ENCODE measurements at places on chromosomes 6 and 20.

DNA sequence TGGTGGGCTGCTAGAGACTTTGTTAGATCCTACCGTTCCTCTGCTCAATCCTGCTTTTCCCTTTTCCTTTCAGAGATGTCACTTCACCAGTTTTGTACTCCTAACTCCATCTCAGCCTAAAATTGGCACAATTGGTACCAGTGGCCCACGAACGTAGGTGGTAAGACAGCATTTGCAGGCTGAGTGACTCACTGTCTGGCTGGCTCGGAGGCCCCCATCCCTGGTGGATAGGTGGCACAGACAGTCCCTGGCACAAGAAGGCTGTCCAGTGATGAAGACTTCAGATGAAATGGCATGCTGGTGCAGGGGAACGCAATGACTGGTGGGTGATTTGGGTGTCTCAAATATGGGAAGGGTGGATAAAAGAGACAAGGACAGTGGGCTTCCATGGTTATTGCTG lies 11.1 kb downstream of the HEBP2 start:
- no peak for DNase-seq

GRCh38 chr20:47406849-47407682 lies 50.6 kb upstream of the ZMYND8 start:
- DNase-seq = no peak

DNA sequence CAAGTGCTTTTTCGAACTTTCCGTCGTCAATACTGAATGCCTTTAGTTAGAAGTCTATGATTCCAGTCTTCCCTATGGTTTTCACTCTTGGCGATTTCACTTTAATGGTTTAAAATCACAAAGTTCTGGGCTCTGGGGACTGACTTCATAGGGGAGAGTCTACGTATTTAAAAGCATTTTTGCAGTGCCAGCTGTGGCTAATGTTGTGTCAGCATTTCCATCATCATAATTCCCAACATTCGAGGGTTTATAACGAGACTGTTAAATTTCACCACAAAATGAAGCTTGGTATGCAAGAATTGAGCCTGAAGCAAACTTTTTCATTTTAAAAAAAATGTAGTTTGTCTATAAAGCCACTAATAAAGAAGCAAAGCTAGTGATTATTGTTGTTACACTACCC lies 242.7 kb downstream of the SOX4 start:
- DNase-seq = no peak

DNA sequence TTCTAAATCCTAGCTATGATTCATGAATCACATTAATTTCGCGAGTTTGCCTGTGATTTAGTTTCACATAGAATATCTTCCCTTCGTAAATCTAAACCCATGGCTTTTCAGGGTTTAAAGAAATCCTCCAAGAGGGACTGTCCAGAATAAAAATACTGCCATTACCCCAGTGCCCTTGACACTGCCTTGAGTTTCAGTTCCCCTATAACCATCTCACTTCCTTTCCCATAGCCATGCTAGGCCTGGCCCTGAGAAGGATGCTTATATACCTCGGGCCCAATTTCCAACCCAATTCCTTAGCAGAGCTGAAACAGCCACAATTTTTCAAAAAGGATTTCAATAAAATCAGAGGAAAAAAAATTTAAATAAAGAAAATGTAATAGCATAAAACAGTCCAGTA lies 697.3 kb downstream of the FRK start:
- no peak for DNase-seq

DNA sequence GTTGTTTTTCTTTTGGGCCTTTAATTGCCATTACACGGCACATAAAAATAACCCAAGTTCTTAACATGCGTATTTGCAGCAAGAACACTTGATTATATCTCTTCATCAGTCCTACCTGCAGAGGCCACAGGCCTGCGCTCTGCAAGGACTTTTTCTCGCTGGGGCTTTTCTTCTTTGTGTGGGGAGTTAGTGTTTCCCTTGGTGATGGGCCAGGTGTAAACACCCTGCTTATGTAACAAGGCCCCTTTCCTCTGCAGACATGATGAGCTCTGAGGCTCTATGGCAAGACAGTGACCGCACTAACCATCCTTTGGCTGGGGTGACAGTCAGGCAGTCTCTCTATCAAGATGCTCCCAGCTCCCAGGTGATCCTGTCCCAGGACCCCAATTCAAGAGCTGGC lies 97.8 kb upstream of the PCSK2 start:
- no peak for DNase-seq

DNA sequence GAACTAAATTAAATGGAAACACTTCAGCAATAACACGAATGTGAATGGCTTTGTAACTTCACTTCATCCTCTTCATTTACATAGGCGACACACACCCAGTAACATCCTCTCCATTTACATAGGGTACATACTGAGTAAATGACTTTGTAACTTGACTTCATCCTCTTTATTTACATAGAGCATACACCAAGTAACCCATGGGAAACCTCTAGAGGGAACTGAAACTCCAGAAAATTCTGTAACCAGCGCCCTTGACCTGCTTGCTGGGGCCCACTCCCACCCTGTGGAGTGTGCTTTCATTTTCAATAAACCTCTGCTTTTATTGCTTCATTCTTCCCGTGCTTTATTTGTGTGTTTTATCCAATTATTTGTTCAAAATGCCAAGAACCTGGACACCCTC lies 81.6 kb upstream of the OPRM1 start:
- DNase-seq = no peak

DNA sequence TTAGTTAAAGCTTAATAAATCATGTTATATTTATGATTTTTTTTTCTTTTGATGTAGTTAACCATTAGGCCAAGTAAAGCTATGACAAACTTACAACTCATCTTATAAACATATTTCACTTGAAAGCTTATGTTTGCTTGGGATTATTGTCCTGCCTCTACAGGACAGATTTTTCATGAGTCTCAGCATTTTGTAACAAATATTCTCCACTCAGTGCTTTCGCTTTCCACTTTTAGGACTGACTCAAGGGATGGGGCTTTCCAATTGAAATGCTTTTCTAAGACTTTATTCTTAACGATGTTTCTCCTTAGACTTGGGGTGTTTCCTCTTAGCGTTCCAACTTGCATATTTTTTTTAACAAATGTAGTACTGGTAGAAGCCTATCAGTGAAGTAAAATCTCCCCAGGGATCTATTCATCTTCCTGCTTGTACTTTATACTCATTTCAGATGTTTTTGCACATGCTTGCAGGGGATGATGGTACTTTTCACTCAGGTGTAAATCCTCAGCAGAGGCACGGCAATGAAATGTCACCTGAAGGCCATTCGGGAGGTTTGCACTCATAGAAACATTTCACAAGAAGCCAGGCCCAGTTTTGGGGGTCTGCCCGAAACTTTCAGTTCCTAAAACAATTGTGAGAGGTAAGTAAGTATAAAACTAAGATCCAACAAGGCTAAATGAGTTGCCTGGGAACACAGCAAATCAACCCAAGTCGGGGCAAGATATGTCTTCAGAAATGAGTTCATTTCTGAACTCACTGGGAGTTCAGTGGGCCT lies 298.1 kb upstream of the FOXQ1 start:
- DNase-seq = no peak

- DNase-seq = peak; percentile 47
Measured at GRCh38 chr20:51624157-51624731, 81.7 kb upstream of the NFATC2 start.

- no peak for DNase-seq
Measured at GRCh38 chr6:145729887-145730286, 5.4 kb downstream of the EPM2A start.

DNA sequence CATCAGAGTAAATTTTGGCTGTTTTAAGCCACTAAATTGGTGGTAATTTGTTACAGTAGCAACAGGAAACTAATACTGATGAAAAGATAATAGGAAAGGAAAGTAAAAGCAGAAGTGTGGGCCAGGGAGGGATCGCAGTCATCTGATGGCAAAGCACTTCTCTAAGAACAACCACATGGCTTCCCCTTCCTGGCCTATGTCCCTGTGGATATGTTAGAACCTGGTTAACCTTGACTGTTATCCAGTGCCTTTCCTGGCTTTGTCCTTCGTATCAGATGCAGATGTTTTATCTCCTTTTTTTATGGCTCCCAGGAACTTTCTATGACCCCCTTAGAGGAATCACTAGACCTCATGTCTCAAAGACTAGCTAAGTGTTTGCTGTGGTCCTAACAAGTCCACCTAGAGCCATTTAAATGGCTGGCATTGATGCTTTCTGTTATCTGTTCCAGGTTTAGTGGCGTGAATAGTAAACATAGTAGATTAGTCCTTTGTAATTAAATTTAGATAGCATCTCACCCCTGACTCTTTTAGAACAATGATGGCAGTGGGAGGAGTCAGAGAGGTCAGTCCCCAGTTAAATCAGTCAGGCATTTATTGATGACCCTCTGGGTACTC lies 79.2 kb upstream of the PHACTR2 start:
- no peak for DNase-seq

GRCh38 chr6:1575210-1576041 lies 34.3 kb upstream of the FOXC1 start:
- DNase-seq = no peak

GRCh38 chr6:149242883-149243282 lies 74.6 kb upstream of the TAB2 start:
- DNase-seq = no peak

GRCh38 chr6:71287926-71288227 lies 734 bp upstream of the OGFRL1 start:
- no peak for DNase-seq

- no peak for DNase-seq
Measured at GRCh38 chr6:62285612-62286469, at the start of gene KHDRBS2. Gene KHDRBS2, minus strand, starts transcription at chr6:62286225.

- DNase-seq = no peak
Measured at GRCh38 chr6:44041461-44042260, 85.6 kb downstream of the MRPL14 start.

- DNase-seq = no peak
Measured at GRCh38 chr6:102732898-102733297, 1339.4 kb downstream of the GRIK2 start.

- no peak for DNase-seq
Measured at GRCh38 chr6:6230286-6230685, 90.2 kb downstream of the F13A1 start.

GRCh38 chr6:165820934-165821333 lies 157.9 kb upstream of the PDE10A start:
- no peak for DNase-seq

- no peak for DNase-seq
Measured at GRCh38 chr6:46451343-46451742, 39.9 kb downstream of the RCAN2 start.

GRCh38 chr20:22465622-22466446 lies 118.5 kb downstream of the FOXA2 start:
- DNase-seq = no peak

- no peak for DNase-seq
Measured at GRCh38 chr6:7124636-7125035, 16.9 kb downstream of the RREB1 start.

GRCh38 chr6:3352678-3353077 lies 93.9 kb downstream of the PSMG4 start:
- no peak for DNase-seq

DNA sequence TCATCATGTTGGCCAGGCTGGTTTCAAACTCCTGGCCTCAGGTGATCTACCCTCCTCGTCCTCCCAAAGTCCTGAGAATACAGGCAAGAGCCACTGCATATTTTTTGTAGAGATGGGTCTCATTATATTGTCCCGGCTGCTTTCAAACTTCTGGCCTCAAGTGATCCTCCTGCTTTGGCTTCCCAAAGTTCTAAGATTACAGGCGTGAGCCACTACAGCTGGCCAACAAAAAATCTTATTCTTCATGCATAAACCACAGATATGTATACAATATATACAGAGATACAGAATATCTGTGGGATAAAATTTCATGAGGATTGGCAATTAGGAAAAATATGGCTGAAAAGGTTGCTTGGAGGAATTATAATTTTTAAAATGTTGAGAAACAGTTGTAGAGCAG lies 49.9 kb downstream of the SLC35A1 start:
- no peak for DNase-seq

- DNase-seq = no peak
Measured at GRCh38 chr20:12916699-12917098, 92.1 kb upstream of the SPTLC3 start.

GRCh38 chr20:8756410-8756809 lies 312.5 kb upstream of the PLCB4 start:
- DNase-seq = no peak

GRCh38 chr6:91874971-91875370 lies 1288.1 kb upstream of the MAP3K7 start:
- no peak for DNase-seq

GRCh38 chr20:21522481-21523280 lies 8.8 kb upstream of the NKX2-2 start:
- no peak for DNase-seq

- DNase-seq = no peak
Measured at GRCh38 chr20:49868538-49868937, 46.8 kb downstream of the SPATA2 start.

DNA sequence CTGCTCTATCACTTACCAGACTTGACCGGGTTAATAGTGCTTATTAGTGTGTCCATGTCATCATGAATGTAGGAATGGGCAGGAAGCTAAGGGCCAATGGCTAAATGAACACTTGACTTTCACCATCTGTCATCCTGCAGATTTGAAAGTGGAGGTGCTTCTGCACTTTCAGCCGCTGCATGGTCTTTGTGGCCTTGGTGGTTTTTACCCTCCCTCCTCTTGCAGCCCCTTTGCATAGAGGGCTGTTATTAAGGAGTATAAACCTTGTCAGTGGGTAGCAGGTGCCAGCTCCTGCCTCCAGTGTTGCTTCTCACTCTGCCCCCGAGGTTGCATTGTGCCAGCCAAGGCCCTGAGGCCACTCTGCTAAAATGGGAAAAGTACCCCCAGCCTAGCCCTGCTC lies 122.2 kb upstream of the TNFAIP3 start:
- no peak for DNase-seq

GRCh38 chr6:136189104-136189503 lies 61.0 kb downstream of the MTFR2 start:
- DNase-seq = no peak

- DNase-seq = no peak
Measured at GRCh38 chr20:24646321-24646720, 176.9 kb downstream of the SYNDIG1 start.

DNA sequence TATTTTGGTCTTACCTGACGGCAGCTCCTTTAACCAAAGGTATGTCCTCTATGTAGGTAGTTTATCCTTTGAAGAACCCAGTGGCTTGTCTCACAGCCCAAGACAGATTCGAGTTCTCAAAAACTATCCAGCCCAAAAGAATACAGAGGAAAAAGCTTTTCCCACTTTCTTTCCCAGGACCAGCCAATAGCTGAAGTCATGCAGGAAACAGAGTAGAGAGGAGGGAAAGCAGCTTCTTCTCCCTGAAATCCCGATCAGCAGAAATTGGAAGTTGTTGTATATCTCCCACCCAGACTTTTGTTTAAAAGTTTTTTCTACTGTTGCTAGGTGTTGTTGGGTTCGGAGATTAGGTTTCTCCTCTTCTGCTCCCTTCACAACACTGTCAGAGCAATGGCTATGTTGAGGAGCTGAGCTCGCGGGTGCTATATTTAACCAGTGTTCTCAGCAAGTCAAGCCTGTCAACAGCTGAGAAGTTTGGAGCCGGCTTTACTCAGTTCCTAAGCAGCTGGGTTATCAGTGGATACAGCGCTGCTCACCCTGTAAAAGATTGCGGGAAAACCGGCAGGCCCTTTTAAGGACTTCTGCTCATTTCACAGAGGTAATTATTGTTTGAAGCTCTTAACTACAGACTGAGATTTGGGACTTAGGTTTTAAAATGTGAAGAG lies at the start of gene FILIP1:
TSS of gene FILIP1 (minus strand) at position 401 of the 665 bp plus-strand sequence. CDS start 78,828 bp downstream, outside the sequence.
- DNase-seq = no peak

GRCh38 chr20:41669708-41670263 lies 51.6 kb upstream of the CHD6 start:
- no peak for DNase-seq
